Effector memory CD4-positive, alpha-beta T cell (primary cell): ENCODE measurements at places on chromosomes 1 and 21.

- no peak for DNase-seq
Measured at GRCh38 chr21:35868005-35868868, 192.1 kb downstream of the SETD4 start.

DNA sequence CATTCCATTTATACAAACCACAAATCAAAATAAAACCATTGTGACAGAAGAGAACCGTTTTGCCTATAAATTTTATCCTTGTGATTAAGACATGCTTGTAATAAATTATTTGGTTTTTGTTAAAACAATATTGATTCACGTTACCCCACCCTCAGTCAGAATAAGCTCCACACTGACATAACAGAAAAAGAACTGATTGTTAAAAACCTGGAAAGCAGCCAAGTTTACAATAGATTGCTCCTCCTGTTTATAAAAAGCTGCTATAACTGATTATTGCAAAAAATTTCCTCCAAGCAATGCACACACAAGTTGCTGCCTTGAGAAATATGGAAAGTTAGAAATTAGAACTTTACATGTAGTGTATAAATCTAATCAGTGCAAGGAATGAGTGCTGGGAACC lies 263.5 kb downstream of the SETD4 start:
- no peak for DNase-seq

GRCh38 chr1:34292472-34292871 lies 115.8 kb downstream of the C1orf94 start:
- no peak for DNase-seq

- no peak for DNase-seq
Measured at GRCh38 chr1:37360011-37360410, 114.4 kb upstream of the ZC3H12A start.

- DNase-seq: no peak
Measured at GRCh38 chr1:22031214-22031962, 21.1 kb upstream of the CDC42 start.

DNA sequence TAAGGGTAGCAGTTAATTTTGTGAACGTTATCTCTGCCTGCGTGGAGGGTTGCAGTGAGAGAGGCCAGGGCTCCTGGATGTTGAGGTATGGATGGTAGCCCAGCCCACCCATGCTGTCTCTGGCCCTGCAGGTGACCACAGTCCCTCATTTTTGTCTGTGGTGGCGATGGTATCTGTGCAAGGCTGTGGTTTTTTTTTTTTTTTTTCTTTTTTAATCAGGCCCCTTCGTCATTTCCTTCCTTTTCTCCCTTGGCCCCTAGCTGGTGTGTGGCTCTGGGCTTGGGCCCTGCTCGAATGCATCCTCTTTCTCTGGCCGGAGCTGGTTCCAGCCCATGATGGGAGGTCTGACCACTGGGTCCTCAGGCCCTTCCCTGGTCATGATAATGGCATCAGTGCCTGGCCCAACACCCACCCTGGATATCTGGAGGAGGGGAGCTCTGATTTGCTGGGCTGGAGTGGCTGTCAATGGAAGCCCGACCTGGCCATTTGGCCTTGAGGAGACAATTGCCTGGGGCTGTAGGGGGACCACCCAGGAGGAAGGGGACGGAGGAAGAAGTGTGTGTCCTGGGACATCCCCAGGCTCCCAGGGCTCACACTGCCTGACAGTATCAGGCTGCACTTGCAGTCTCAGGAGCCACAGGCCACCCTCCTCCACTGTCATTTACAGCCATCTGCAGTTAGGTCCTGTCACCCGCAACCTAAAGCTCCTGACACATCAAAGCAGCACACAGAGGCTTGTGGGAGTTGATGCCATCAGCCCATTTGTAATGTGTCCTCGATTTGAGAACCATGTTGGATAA lies 8.1 kb upstream of the RNF187 start:
- DNase-seq: no peak

DNA sequence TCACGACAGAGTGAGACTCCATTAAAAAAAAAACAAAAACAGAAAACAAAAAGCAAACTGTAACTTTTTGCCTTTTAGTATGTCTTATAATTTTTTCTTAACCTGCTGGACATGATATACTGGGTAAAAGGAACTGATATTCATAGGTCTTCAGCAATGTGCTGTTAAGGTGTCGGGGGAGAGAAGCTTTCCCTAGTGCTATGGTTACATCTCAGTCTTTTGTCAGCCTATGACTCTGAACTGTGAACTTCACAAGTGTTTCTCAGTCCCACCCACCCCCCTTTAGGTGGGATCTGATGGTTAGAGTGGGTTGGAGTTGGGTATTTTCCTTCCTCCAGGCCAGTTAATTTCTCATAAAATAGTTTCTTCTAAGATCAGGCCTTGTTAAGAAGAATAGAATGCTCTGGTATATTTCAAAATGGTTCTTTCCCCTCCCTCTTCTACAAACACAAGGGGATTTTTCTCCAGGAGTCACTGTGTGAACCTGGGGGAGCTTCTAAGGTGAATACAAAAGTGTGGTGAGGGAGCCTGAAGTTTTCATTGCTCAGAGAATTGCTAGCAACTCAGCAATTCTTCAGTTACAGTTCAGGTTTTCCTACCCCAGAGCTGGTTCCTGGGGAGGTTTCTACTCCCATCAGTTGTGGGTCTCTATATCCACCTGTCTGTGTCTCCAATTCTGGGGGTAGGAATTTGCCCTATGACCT lies 16.1 kb upstream of the EDARADD start:
- DNase-seq: no peak

DNA sequence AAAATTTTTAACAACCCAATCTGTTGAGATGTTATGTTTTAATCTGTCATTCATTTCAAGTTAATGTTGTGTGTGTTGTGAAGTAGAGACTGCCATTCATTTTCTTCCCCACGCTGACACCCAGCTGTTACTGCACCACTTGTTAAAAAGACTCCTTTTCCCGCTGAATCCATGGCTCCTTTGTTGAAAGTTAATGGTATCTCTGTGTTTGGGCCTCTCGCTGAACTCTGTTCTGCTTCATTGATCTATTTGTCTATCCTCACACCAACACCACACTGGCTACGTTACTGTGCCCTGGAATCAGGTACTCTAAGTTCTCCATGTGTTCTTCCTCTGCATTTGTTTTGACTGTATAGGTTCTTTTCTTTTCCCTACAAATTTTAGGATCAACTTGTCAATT lies 58.2 kb downstream of the PDE9A start:
- DNase-seq: no peak

- no peak for DNase-seq
Measured at GRCh38 chr1:159821171-159821867, 5.4 kb upstream of the SLAMF8 start.

DNA sequence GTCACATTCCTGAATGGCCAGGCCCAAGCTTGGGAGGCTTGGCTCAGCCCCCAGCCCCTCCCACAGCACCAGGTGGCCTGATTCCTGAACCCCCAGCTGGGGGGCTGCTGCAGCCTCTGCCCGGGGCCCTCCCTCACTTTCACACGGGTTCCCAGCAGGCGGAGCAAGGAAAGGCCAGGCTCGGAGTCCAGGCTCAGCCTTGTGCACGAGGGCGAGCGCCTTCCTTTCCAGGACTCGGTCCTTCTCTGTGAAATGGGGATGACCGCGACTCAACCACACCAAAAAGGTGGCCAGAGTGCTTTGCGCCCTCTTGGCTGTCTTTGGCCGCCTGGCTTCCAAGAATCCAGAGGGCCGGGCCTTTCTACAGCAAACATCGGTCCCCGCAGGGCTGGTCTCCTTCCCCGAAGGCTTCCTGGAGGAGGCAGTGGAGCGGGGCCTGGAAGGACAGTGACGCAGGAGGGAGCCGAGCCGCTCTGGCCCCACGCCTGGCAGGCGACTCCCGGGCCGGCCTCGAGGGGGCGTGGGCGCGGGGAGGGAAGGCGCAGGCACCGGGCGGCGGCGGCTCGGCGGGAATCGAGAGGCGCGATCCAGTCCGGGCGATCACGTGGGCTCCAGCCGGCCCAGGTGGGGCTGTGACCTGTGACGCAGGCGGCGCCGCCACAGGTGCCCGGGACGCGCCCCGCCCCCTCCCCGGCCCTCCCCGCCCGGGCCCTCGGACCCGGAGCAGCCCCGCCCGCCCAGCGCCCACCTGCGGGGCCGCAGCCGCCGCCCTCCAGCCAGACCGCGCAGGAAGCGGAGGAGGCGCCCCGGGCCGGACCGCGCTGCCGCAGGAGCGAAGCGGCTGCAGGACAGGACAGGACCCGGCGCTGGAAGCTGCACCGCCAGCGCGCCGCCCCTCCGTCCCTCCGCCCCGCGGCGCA lies at the start of gene ARHGEF16:
Gene ARHGEF16, plus strand, starts transcription at position 775 of the 920 bp plus-strand sequence. CDS start 8,420 bp downstream, outside the sequence.
- peak; percentile 27 for DNase-seq
